ENCODE measurements at places on chromosomes 1 and 21.

DNA sequence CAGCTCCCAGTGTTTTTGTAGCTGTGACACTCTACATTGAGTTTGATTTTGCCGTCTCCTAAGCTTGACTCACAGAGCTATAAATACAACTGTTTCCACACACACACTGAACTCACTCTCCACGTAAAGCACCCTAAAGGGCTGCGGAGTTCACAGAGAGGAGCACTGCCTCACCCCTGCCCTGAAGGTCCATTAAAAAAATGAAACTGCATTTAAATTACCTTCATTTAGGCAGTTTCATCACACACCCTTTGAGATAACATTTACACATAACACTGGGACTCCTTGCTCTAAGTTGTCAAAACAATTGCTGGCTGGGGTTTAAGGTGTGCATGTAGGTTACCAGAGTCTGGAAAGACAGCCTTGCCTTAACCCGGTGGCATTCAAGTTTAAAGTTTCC lies 137.1 kb upstream of the MAGI3 start:
- DNase-seq = no peak

DNA sequence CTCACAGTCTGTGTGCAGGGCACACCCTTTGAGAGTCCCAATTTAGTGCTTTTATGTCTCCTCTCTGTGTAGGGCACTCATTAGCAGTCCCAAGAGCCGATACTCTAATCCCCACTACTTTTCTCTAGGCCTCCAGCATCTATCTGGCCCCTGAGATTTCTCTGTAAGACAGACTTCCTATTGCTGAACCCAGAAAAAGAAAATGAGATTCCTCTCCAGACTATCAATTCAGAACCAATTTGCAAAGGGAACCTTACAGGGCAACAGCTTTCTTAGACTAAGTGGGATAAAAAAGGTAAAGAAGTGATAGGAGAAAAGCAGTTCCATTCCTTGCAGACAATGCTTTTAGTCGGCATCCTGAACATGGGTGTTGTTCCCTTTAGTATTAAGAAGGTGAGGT lies 172.2 kb downstream of the EDEM3 start:
- no peak for DNase-seq

- peak; percentile 31 for DNase-seq
Measured at GRCh38 chr1:119081267-119081666, 59.2 kb downstream of the WARS2 start.

GRCh38 chr1:179016706-179017382 lies 8.8 kb upstream of the FAM20B start:
- no peak for DNase-seq

- DNase-seq = peak; percentile 87
Measured at GRCh38 chr1:109532365-109533136, 7.1 kb upstream of the GPR61 start.

DNA sequence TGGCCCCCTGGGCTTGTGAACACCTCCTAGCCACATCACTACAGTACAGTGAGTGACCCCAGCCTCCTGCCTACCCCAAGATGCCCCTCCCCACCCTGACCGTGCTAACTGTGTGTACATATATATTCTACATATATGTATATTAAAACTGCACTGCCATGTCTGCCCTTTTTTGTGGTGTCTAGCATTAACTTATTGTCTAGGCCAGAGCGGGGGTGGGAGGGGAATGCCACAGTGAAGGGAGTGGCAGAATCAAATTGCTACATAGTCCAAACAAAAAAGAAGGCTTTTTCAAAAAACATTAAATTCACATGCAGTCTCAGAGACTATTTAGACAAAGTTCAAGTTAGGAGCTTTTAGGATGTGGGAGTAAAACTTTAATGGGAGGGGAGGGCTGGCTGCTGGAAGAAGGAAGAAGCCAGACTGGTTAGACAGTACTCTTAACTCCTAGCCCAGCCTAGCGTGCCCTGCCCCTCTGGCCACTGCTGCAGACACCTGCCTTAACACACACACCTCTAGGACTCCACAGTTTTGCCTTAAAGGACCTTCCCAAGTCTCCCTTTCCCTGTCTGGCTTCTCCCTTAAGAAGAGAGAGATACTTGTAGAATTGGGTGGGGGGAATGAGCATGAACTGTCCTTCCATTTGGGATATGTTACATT lies 9.4 kb downstream of the PEA15 start:
- DNase-seq = no peak

DNA sequence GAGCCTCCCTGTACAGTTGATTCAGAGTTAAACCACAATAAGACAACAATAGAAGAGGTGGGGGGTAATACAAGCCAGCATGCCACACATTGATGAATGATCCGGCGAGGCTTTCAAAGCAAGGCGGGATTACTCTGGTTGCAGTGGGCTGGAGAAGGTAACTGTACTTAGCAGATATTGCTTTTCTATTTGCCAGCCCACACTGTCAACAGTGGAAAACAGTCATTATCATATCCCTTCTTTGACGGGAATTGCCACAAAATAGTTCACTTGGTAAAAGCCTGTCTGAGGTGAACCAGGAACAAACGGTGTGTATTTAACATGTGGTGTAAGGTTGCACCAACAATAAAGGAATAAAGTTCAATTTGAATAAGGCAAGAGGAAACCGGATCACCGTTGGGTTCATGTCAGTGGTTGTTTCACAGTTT lies 5.8 kb upstream of the KCNJ15 start:
- no peak for DNase-seq

DNA sequence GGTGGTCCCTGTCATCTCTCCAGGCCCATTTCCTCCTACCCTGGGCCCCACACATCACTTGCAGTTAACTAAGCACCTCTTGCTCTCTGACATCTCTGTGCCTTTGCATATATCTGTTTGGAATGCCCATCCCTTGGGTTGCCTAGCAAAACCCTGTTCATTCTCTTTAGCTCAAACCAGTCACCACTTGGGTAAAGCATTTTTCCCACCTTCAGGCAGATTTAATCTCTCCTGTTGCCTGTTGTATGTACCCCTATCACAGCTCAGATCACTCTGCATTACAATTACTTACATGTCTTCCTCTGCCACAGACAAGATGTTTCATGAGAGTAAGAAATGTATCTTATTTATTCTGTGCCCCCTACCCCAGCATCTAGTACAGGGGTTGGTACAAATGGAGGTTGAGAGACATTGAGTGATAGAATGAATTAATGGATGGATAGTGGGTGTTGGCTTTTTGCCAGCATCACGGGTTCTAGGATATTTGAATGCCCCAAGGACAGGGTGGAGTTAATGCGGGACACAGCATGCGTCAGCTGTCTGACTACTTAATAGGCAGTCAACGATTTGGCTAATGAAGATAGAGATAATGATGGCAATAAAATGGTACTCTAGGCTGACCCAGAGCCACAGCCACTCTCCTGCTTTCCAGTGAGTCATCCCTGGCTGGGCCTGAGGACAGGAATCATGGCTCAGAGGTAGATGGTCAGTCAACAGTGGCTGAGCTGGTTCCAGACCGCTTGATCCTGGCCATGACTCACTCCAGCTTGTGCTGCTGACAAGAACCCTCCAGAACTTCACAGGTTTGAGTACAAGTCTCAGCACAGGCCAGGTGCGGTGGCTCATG lies 6.5 kb downstream of the NR0B2 start:
- no peak for DNase-seq

DNA sequence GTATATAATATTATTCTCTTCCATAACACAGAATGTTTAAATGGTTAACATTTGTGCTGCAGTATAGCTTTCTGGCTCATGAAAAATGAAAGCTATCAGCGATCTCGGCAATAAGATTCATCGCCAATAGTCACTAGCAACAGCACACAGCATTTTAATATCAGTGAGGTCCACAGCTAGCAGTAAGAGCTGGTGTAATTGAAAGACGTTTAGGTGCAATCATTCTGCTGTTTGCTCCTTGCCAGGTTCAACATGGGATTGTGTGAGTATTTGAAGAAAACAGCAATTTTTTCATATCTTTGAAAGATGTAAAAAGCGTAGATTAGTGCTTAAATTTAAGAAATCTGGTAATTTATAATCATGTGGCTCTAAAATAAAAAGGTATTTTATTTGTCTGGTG lies 20.1 kb downstream of the PRKACB start:
- peak; percentile 80 for DNase-seq

- no peak for DNase-seq
Measured at GRCh38 chr1:162265983-162266382, 110.7 kb downstream of the SPATA46 start.

DNA sequence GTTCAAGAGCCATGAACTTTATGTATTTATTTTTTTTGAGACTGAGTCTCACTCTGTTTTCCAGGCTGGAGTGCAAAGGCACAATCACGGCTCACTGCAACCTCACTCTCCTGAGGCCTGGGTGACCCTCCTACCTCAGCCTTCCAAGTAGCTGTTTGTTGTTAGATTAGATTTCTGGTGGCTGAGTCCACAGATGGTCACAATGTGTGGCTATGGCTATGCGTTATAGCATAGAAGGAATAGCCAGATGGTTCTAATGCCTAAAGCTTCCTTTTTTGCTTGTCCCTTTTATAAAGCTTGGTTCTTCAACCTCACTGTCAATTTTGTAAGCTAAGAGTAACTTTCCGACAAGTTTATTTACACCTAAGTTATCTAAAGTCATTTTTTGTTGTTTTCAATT lies 62.3 kb upstream of the FMN2 start:
- no peak for DNase-seq

- DNase-seq = no peak
Measured at GRCh38 chr1:223500560-223501425, 107.6 kb downstream of the CCDC185 start.

GRCh38 chr1:107877745-107878144 lies 87.2 kb downstream of the VAV3 start:
- DNase-seq = no peak

GRCh38 chr1:185478877-185479276 lies 161.8 kb upstream of the IVNS1ABP start:
- DNase-seq = no peak

DNA sequence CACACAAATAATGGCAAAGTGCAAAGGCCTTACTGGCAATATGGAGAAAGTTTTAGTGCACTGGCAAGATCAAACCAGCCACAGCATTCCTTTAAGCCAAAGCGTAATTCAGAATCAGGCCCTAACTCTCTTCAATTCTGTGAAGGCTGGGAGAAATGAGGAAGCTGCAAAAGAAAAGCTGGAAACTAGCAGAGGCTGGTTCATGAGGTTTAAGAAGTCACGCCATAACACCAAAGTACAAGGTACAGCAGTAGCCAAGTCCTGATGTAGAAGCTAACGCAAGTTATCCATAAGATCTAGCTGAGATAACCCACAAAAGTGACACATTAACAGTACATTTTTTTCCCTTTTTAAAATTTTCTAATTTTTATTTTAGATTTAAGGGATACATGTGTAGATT lies 57.1 kb downstream of the SLC27A3 start:
- no peak for DNase-seq

DNA sequence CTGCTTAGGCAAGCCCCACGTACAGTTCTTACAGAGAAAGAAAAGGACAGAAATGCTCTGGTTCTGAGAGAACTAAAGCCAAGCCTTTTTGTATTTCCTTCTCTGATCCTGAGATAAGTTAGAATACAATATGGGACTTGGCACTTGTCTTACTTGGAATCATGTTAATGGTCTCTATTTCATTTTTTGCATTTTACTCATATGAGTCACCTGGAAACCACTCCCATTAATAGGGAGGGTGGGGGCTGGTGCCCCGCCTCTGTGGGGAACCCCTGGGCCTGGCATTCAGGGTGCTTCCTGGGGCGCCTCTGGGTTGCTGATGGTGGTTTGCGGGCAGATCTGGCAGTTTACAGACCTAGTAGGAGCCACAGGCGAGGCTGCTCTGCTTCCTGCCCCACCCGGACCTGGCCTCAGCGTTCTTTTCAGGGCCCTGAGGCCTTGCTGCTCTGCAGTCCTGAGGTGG lies 26.7 kb downstream of the TSPAN2 start:
- no peak for DNase-seq

GRCh38 chr1:248822148-248823032 lies 3.3 kb downstream of the SH3BP5L start:
- DNase-seq = no peak

GRCh38 chr1:23163395-23163794 lies 5.3 kb downstream of the LUZP1 start:
- DNase-seq = no peak

DNA sequence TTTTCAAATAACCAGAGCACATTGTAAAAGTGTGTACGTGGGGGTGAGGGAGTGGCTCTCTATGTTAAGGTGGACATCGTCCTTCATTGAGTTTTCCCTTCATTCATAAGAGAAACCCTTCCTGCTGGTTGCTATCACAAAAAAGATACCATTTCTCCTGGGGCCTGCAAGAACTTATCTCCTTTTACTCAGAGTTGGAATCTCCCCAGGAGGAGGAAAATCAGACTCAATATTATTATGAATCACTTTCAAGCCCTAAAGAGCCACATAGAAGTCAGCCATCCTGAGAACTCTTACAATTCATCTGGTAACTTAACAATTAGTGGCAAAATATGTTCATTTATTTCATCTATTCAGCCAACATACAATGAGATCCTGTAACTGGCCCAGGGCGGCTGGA lies 27.1 kb upstream of the TGFBR3 start:
- no peak for DNase-seq

GRCh38 chr1:166692346-166692745 lies 146.9 kb upstream of the POGK start:
- no peak for DNase-seq

DNA sequence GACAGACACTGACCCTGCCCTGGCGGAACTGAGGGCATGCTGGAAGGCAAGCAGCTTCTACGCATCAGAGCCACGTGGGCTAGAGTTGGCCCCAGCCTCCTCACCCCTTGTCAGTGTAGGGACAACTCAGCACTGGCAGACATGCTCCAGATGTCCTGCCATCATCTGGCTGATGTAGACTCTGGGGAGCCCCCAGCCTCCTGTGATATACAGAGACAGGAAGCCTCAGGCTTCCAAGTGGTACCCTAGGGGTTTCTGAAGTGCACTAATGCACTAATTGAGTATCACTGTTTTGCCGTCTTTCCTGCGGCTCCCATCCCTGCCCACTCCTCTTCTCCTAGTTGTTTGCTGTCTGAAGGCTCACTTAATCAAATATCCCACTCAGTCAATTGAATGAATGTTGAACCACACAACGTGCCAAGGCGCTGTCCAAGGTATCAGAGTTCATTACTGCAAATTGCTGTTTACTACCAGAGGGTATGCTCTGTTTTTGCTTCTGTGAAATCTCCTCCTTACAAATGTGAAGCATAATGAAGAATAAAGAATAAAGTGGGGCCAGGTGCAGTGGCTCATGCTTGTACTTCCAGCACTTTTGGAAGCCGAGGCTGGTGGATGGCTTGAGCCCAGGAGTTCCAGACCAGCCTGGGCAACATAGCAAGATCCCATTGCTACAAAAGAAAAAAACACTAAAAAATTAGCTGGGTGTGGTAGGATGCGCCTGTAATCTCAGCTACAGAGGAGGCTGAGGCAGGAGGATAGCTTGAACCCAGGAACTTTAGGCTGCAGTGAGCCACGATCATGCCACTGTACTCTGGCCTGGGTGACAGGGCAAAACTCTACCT lies 76.4 kb upstream of the ZBTB18 start:
- DNase-seq = no peak

GRCh38 chr21:38386967-38387366 lies 111.3 kb downstream of the ERG start:
- DNase-seq = no peak

Measured in G401 (cell line).